Thoracic aorta (tissue), 2 donors: ENCODE measurements at places on chromosomes 6 and 20. TPM values are rescaled to one million over a fixed set of nuclear protein-coding genes. Genes with fewer than 3 reads are reported as not detected.

RBM24 gene
- 1.3 TPM for total RNA-seq

- no peak for DNase-seq
Measured at GRCh38 chr6:169999367-169999766, 247.9 kb downstream of the ERMARD start.

DNA sequence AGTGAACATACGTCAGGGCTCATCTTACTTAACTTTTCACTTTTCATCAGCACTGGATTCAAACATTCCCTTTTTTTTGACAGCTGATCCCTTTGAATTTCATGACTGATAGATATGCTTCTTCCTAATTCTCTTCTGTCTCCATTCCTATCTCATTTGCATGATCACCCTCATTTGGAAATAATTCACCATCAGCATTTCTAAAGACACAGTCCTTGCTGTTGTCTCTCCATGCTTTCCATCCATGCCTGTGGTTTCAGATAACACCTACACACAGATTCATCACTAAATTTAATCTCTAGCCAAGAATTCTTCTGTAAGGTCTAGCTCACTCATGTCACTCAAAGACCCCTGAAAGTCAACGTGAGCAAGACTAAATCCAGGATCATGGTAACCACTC is 228.4 kb upstream of the BTBD3 start:
- DNase-seq = no peak

DNA sequence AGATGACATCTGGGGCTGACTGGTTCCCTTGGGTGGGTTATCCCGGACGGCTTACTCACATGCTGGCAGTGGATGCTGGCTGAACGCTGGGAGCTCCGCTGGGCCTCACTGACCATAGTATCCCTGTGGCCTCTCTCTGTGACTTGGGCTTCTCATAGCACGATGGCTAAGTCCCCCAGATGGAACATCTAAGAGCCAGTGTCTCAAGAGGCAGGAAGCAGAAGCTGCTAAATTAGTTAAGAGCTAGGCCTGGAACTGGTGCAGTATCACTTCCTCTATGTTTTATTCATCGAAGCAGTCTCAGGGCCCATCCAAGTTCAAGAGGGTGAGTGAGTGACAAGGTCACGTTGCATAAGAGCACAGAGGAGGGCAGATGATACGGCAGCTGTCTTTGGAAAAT is 116.5 kb upstream of the LAMP5 start:
- no peak for DNase-seq

GRCh38 chr20:22557403-22558276 is 26.7 kb downstream of the FOXA2 start:
- DNase-seq = no peak

DNA sequence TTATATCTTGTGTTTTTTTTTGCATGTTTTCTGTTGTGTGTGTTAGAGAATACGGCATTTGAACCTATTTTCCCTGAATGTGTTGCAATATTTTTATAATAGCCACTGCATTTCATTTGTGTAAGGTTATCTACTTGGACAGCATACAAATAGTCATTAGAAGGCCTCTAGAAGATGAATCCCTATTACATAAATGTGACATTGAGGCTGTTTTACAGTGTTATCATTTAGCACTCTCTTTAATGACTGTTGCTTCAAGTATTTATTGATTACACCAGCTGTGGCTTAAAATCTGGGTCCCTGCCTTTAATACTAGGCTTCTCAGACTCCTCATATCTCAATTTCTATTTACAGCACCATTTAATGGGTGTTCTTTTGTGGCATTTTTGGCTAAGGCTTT is 465.8 kb downstream of the FRK start:
- DNase-seq = no peak
